ENCODE measurements at places on chromosomes 6 and 20.

DNA sequence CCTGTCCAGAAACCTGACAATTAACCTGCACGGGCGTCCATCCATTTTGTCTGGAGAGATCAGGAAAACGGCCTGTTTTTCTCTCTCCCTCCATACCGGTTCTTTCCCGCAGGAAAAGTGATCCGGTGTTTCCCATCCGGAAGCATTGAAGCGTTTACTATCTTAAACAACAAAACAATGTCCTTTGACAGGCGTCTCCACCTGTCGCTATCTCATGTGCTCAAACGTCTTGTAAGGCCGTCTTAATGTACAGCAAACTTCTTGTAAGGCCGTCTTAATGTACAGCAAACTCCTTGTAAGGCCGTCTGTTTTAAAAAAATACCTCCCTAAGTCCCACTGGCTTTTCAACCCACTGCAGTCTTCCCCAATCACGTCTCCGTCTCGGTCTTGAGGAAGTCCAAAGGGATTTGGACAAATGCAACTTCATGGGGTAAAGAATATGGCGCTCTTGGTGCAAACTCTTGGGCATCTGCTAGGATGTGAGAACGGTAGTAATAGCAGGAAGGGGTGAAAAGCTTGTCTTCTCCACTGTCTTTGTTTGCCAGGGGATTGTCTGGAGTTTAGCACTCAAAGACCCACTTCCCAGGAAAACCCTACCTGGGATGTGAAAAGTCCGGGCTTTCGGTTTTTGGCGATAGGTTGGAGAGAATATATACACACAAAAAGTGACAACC is 29.9 kb upstream of the TRIM27 start:
- DNase-seq, result no peak

- no peak for DNase-seq
Observed at GRCh38 chr6:129889580-129889979, 28.5 kb upstream of the TMEM244 start.

DNA sequence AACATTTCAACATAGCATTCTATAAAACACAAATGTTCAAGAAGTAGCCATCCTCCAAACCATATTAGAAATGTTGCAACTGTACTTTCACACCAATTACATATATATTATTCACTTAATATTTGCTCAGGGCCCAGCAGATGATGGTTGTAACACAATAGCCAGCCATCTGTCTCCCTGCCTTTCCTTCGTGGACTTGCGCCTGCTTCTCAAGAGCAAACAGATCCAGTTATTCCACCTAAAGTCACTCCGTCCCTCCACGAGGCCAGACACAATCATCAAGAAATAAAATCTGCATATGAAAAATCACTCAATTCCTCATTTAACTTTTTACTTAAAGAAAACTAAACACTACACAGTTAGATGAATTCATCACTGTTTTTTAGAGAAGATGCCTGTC is 160.4 kb downstream of the RALGAPA2 start:
- DNase-seq, result no peak

- no peak for DNase-seq
Observed at GRCh38 chr20:25198663-25199383, 3.3 kb downstream of the ENTPD6 start.

GRCh38 chr6:39335780-39336545 is 13.5 kb upstream of the KCNK16 start:
- DNase-seq, result no peak

- DNase-seq, result no peak
Observed at GRCh38 chr20:24406750-24407149, 62.7 kb upstream of the SYNDIG1 start.
